Calu3 (cell line): ENCODE measurements at places on chromosomes 6 and 20.

GRCh38 chr6:45880676-45881075 lies 135.0 kb downstream of the CLIC5 start:
- H3K36me3 ChIP-seq = no peaks in the 10 kb centered on the region
- no peak overlapping the region for H3K4me3 ChIP-seq
- no peak for DNase-seq
- H3K27me3 ChIP-seq = peaks cover 28% of the 10 kb centered on the region
- no peak overlapping the region for H3K27ac ChIP-seq

DNA sequence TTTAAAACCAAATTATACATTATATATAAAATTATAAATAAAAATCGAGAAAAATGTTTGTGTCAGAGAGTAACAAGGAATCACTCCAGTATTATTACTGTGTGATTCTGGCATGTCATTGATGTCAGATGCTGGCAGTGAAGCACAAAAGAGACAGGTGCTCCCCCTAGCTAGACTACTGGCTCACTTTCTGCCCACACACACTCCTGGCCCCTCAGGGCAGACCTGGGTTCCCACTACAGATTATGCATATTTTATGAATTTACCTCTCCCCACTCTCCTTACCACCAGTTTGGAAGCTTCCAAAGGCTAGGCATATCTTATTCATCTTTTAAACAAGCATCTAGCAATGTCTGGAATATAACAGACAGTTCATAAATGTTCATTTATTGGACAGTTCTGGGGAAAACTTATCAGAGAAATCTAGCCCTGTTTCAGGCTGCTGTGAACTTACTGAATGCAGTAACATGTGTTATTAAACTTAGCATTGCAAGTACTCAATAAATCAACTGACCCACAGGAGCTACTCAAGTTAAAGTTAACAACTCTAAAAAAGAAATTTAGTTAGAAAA lies 12.8 kb downstream of the SNX3 start:
- H3K27me3 ChIP-seq = no peaks in the 10 kb centered on the region
- H3K36me3 ChIP-seq = peaks cover 5% of the 10 kb centered on the region
- H3K4me1 ChIP-seq = peaks cover 8% of the 10 kb centered on the region
- no peak overlapping the region for H3K4me3 ChIP-seq
- no peak for DNase-seq

DNA sequence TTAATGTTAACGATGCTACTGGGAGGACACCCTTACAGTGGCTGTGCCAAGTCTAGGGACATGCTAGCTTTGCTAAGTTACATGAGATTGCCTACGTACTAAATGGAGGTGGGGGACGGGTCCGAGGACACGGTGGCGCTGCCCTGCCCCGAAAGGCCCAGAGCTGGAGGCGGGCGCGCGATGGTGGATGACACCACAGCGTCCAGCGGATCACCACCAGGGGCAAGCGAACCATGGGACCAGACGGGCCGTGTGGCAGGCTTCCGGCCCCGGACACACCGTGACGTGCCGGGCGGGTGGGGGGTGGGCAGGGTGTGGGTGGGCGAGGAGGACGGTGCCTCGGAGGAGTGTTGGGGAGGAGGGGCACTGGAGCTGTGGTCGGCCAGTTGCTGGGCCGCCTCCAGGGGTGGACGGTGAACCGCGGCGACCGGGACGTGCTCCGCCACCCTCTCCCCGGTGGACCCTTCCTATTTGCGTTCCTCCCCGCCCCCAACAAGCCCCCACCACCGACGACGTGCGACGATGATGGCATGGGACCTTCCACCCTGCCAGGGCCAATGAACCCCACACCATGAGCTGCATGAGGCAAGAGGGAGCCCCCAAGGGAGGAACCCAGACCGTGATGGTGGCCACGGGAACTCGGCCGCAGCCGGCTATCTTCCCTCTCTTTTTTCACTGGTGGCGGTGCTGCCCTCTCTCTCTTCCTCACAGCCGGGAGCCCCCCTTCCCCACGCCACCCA lies 773.3 kb upstream of the DEFB115 start:
- H3K4me3 ChIP-seq = no peak overlapping the region
- peaks cover 9% of the 10 kb centered on the region for H3K36me3 ChIP-seq
- DNase-seq = no peak
- no peak overlapping the region for H3K27ac ChIP-seq
- H3K4me1 ChIP-seq = no peaks in the 10 kb centered on the region

- H3K4me3 ChIP-seq = no peak overlapping the region
- DNase-seq = peak; percentile 91
- no peaks in the 10 kb centered on the region for H3K27me3 ChIP-seq
- H3K36me3 ChIP-seq = peaks cover 15% of the 10 kb centered on the region
- H3K27ac ChIP-seq = peak overlapping the region; percentile 72
These were observed 65.2 kb downstream of the RIPOR3 start for GRCh38 chr20:50625986-50626677.

- H3K4me3 ChIP-seq = no peak overlapping the region
- H3K27ac ChIP-seq = no peak overlapping the region
- no peaks in the 10 kb centered on the region for H3K27me3 ChIP-seq
These were observed 608.2 kb downstream of the PRKN start for GRCh38 chr6:162119341-162119740.

DNA sequence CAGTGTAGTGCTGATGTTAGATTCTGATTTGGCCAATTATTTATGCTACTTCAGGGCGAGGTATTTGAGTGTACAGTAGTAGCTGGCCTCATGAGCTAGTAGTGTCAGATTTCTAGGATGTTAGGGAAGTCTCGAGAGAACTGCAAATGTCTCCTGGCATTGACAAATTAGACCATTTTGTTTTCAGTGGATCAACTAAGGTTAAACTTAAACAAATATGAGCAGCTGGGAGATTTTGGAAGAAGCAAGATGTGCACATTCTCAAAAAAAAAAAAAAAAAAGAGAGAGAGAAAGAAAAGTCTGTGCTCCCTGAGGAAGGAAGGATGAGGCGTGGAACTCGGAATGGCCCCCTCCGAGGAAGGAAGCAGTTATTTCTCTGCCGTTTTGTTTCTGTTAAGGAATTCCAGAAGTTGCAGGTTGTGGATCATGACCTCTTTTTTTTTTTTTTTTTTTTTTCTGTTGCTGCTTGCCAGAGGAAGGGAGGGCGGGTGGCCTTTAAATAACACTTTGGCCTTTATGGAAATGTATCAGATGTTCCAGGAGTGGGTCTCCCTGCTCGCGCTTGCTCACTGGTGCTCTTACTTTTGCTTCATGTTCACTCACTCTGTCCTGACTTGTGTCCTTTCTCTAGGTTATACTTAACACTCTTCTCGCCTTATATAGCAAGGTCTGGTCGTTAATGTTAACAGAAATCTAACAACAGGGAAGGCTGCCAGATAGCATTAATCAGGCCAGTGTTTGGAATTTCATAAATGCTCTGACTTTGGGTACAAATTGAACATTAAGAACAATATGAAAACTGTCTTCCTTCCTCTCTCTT lies 124.4 kb downstream of the TCP11 start:
- peaks cover 3% of the 10 kb centered on the region for H3K36me3 ChIP-seq
- DNase-seq = no peak
- peaks cover 7% of the 10 kb centered on the region for H3K4me1 ChIP-seq
- no peak overlapping the region for H3K27ac ChIP-seq
- H3K4me3 ChIP-seq = no peak overlapping the region

DNA sequence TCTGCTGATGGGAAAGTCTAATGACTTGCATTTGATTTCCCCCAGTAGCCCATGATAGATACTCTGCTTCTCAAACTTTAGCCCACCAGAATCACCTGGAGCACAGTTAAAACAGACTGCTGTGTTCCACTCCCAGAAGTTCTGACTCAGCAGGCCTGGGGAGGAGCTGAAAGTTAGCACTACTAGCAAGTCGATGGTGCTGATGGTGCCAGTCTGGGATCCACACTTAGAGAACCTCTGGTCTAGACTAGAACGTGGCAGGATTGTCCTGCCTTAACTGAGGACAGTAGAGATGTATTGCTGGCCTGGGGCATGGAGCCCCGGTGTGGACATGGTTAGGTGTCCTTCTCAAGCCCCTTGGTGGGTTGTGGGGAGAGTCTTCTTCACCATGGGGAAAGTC lies 8.7 kb downstream of the TOX2 start:
- no peaks in the 10 kb centered on the region for H3K36me3 ChIP-seq
- H3K27ac ChIP-seq = no peak overlapping the region
- H3K4me1 ChIP-seq = no peaks in the 10 kb centered on the region
- DNase-seq = no peak
- peaks cover 100% of the 10 kb centered on the region for H3K27me3 ChIP-seq

DNA sequence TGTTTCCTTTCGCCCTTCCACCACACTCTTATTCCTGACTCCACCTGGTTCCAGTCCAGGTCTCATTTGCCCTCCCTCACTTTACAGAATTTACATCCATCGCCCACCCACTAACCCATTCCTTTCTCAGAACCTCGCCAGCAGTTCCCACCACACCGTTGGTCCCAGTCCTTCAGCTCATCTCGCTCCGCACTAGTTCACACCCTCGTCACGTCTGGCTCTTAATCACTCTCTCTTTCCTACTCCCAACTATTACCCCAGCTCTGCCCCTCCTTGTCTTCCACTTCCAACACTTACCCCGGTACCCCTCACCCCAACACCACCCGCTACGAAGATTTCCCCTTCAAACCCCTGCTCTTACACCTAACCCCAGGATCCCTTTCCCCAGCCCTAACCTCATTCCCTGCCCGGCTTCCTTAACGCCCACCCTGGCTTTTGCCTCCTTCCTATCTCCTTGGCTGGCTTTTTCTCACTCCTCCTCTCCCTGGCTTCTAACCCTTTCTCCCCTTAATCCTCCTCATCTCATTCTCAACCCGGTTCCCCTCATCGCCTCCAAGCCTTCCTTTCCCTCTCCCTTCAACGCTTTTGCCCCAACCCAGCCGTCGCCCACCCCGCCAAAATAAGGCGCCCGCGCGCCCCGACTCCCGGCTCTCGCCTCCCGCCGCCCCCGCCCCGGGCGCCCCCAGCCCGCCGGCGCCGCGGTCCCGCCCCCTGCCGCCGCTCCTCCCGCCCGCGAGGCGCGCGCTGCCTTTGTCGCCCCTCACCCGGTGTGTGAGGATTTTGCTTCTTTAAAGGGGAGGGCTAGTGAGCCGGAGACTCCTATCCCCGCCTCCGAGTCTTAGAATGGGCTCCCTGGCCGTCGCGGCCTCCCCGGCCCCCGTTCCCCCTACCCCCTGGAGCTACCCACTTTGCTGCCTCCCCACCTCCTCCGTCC lies 542 bp downstream of the USP49 start:
- H3K27me3 ChIP-seq = no peaks in the 10 kb centered on the region
- H3K36me3 ChIP-seq = no peaks in the 10 kb centered on the region
- H3K4me3 ChIP-seq = no peak overlapping the region
- no peak overlapping the region for H3K27ac ChIP-seq
- DNase-seq = peak; percentile 9
- peaks cover 9% of the 10 kb centered on the region for H3K4me1 ChIP-seq
